ENCODE measurements at places on chromosomes 16 and 17. TPM values are rescaled to one million over a fixed set of nuclear protein-coding genes. Genes with fewer than 3 reads are reported as not detected.

Gene SYNGR3
- total RNA-seq, result 6.9 TPM

Gene EVPL
- not detected for total RNA-seq

Gene ETV4
- total RNA-seq, result 20.3 TPM

Gene RUNDC3A
- total RNA-seq, result 0.33 TPM

Gene IQCK
- 16.0 TPM for total RNA-seq

Gene HSF4
- 1.3 TPM for total RNA-seq

Gene KRTAP4-4
- total RNA-seq, result not detected

Gene CEP295NL
- 2.3 TPM for total RNA-seq

Gene GOSR1
- total RNA-seq, result 35.2 TPM

Gene YBX2
- 2.3 TPM for total RNA-seq

Gene CDC6
- 11.4 TPM for total RNA-seq

Gene KRTAP16-1
- not detected for total RNA-seq

Gene CLDN7
- total RNA-seq, result 13.4 TPM

Gene PDILT
- not detected for total RNA-seq

Gene SSTR5
- total RNA-seq, result 1.3 TPM

Gene FOXC2
- 3.1 TPM for total RNA-seq

Gene TSNAXIP1
- 0.33 TPM for total RNA-seq

Gene TMC7
- total RNA-seq, result 8.8 TPM

Measured in vein endothelial cell (primary cell).